ENCODE measurements at places on chromosomes 7 and 10.

- DNase-seq, result no peak
Observed at GRCh38 chr10:113028456-113029440, 78.7 kb downstream of the TCF7L2 start.

- no peak for DNase-seq
Observed at GRCh38 chr7:148800677-148801076, 83.4 kb downstream of the EZH2 start.

DNA sequence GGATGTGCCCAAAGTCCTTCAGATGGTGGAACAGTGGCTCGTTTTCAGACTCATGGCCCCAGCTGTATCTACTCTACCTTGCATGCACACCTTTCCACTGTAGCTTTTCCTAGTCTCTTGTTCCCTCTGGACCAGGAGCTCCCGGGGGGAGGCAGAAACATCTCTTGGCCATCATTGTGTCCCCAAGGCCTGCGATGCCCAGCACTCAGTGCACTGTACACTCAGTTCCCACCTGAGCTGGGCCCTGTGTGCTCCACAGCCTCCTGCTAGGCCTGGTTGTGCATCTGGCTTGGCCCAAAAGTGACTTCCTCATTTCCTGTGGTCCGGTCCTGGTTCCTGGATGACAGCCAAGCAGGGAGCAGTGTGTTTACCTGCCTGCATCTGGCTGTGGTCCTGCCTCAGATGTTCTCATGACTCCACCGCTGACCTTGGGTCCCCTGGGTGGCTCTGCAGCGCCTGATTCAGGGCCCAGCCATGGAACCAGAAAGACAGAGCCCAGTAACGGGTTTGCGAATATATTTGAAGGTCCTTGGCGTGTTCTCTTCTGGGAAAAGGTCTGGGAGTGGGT lies 9.9 kb upstream of the DOCK1 start:
- DNase-seq, result no peak

- DNase-seq, result no peak
Observed at GRCh38 chr10:108775911-108776475, 1147.3 kb downstream of the XPNPEP1 start.
